ENCODE measurements at places on chromosomes 1 and 21. TPM values are rescaled to one million over a fixed set of nuclear protein-coding genes. Genes with fewer than 3 reads are reported as not detected.
A peak's percentile ranks its signal among the peaks of the same experiment; 100 is the strongest.

TMEM269 gene
- total RNA-seq, result 0.25 TPM

TSSK3 gene
- 1.5 TPM for total RNA-seq

LAD1 gene
- total RNA-seq, result not detected

KCNE2 gene
- total RNA-seq, result not detected

SLAMF6 gene
- total RNA-seq, result 25.1 TPM

TLCD4 gene
- total RNA-seq, result 0.04 TPM

CELA2B gene
- not detected for total RNA-seq

TESK2 gene
- total RNA-seq, result 2.6 TPM

CELA3B gene
- total RNA-seq, result not detected

LCA5L gene
- 0.19 TPM for total RNA-seq

DNA sequence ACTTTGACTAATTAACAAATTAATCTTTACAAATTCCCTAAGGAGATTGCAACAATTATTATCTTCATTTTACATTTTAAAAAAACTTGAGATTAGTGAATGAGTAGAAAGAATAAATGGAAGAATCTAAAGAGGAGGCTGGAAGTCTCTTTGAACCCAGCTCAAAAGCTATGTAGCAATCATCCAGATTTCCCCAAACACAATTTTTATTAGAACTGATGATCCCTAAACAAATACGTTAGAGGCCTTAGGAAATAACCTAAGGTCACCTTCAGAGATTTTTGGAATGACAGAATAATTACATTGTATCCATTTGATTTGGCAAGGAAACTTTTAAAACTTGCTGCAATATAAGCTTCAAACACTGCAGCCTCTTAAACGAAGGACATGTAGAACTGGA lies 242.4 kb upstream of the LYPLAL1 start:
- no peak overlapping the region for H3K27ac ChIP-seq
- DNase-seq, result no peak
- H3K4me3 ChIP-seq, result no peak overlapping the region
- H3K27me3 ChIP-seq, result no peaks in the 10 kb centered on the region
- no peaks in the 10 kb centered on the region for H3K36me3 ChIP-seq
- no peaks in the 10 kb centered on the region for H3K4me1 ChIP-seq

DNA sequence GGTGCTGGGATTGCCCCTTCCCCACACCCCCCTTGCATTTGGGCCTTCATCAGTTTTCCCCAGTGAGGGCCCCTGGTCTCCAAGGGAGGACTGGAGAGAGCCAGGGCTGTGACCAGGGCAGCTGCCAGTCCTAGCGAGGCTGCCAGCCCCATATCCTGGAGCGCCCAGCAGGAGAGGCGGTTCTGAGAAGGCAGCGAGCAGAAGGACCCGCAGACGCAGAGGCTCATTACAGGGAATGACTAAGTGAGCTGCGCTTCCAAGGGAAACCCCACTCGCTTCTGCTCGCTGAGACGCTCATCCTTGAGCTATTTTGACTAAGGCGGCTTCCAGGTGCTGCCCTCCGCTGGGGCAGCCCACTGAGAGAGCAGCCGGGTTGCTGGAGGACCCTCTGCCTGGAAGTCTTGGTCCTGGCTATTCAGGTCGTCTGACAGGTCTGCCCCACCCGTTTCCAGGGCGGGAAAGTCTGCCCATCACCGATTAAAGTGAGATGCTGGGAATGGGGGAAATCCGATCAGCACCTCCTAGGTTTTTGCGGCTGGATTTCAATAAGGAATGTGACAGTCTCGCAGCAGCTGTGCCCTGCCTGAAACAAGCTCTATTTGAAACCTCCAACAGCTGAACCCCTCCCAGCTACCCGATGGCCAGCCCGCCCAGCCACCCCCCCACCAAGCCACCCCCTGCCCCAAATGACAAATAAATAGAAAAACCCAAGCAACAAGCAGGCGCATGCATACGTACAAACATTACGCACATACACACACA lies 2.8 kb downstream of the KCNN3 start:
- no peaks in the 10 kb centered on the region for H3K36me3 ChIP-seq
- no peak overlapping the region for H3K4me3 ChIP-seq
- no peak overlapping the region for H3K27ac ChIP-seq
- H3K27me3 ChIP-seq, result peaks cover 42% of the 10 kb centered on the region
- DNase-seq, result no peak

DNA sequence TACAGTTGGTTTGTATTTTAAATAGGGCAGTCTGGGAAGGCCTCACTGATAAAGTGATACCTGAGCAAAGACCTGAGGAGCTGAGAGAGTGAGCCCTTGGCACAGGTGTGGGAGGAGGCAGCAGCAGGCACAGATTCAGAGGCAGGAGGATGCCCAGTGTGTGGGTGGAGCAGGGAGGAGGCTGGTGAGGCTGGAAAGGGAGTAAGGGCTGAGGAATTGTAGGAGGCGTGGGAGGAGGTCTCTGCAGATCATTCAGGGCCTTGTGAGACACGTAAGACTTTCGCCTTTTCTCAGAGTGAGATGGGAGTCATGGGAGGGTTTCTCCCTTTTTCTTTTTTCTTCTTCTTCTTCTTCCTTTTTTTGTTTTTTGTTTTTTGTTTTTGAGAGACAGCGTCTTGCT lies 58.0 kb downstream of the RGL1 start:
- DNase-seq, result no peak
- no peaks in the 10 kb centered on the region for H3K27me3 ChIP-seq
- no peaks in the 10 kb centered on the region for H3K4me1 ChIP-seq
- no peak overlapping the region for H3K27ac ChIP-seq
- H3K36me3 ChIP-seq, result no peaks in the 10 kb centered on the region

DNA sequence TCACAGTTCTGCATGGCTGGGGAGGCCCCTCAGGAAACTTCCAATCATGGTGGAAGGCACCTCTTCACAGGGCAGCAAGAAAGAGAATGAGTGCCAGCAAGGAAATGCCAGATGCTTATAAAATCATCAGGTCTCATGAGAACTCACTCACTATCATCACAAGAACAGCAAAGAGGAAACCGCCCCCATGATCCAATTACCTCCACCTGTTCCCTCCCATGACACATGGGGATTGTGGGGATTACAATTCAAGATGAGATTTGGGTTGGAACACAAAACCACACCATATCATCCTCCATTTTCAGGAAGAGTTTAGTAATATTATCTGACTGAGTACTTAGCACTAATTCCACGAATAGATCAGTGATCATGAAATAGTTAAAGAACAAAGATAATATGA lies 244.2 kb downstream of the LMO4 start:
- H3K27ac ChIP-seq, result no peak overlapping the region
- no peaks in the 10 kb centered on the region for H3K4me1 ChIP-seq
- H3K36me3 ChIP-seq, result no peaks in the 10 kb centered on the region
- no peaks in the 10 kb centered on the region for H3K27me3 ChIP-seq
- no peak overlapping the region for H3K4me3 ChIP-seq
- no peak for DNase-seq

- H3K36me3 ChIP-seq, result no peaks in the 10 kb centered on the region
- no peaks in the 10 kb centered on the region for H3K27me3 ChIP-seq
- peak; percentile 90 for DNase-seq
Measured at GRCh38 chr1:26500488-26501175, 28.4 kb downstream of the HMGN2 start.

DNA sequence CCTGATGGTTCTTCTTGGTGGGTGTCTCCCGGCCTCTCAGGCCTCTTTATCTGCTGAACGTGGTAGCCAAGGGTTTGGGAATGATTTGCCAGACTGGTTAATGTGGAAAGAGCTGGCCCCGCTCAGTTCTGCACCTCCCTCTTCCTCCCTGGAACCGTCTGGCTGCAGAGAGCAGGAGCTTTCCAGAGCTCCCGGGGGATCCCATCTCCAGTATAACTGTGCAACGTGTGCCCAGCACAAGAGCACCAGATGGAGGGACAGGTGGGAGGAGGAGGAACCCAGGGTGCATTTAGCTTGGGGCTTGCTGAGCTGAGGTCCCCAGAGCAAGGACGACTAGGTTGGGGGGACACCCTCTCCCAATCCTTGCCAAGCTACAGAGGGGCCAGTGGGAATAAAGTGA lies 5.0 kb downstream of the TFF1 start:
- DNase-seq, result no peak
- H3K4me1 ChIP-seq, result peaks cover 6% of the 10 kb centered on the region
- no peak overlapping the region for H3K4me3 ChIP-seq
- H3K27ac ChIP-seq, result no peak overlapping the region
- peaks cover 2% of the 10 kb centered on the region for H3K36me3 ChIP-seq
- peaks cover 1% of the 10 kb centered on the region for H3K27me3 ChIP-seq

- no peaks in the 10 kb centered on the region for H3K36me3 ChIP-seq
- no peak for DNase-seq
- H3K4me3 ChIP-seq, result no peak overlapping the region
- H3K27ac ChIP-seq, result no peak overlapping the region
Measured at GRCh38 chr1:162165528-162165927, 96.0 kb downstream of the NOS1AP start.

- no peaks in the 10 kb centered on the region for H3K36me3 ChIP-seq
- no peaks in the 10 kb centered on the region for H3K27me3 ChIP-seq
- DNase-seq, result no peak
- no peak overlapping the region for H3K27ac ChIP-seq
- H3K4me1 ChIP-seq, result no peaks in the 10 kb centered on the region
Measured at GRCh38 chr1:238552271-238552670, 661.5 kb upstream of the ZP4 start.

GRCh38 chr1:160078512-160079195 lies 2.7 kb upstream of the KCNJ9 start:
- H3K36me3 ChIP-seq, result no peaks in the 10 kb centered on the region
- H3K27me3 ChIP-seq, result peaks cover 59% of the 10 kb centered on the region
- H3K27ac ChIP-seq, result no peak overlapping the region
- H3K4me3 ChIP-seq, result no peak overlapping the region
- H3K4me1 ChIP-seq, result peaks cover 2% of the 10 kb centered on the region

DNA sequence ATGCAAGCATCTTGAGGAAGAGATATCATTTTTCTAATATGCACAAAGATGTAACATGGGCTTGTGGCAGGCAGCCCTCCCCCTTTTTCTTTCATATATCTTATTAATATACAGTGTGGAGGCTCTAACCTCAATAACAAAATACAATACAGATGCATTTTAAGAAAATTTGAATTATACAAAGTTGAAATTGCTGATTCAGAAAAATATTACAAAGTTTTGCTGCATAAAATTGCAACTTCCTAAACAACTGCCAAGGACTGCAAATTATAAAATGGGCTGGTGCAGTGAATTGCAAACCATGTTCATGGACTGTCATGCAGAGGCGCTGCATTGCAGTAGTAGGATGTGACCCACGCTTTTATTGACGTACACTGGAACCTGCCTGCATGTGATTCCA lies 84.0 kb downstream of the LPAR3 start:
- peaks cover 16% of the 10 kb centered on the region for H3K27me3 ChIP-seq
- no peaks in the 10 kb centered on the region for H3K36me3 ChIP-seq
- no peak overlapping the region for H3K27ac ChIP-seq
- H3K4me3 ChIP-seq, result no peak overlapping the region

DNA sequence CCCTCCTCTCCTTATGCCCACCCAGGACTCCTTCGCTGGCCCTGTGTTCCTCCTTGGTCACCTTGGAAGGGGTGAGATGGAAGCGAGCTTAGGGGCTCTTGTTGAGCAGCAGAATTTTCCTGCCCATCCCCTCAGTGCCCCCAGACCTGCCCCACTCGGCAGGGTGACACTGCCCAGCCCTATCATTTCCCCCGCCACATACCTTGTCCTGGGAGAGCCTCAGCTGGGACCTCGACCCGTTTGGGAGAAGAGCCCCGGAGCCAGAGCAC lies 1.4 kb upstream of the FNDC5 start:
- DNase-seq, result no peak
- no peak overlapping the region for H3K4me3 ChIP-seq
- peaks cover 2% of the 10 kb centered on the region for H3K36me3 ChIP-seq
- H3K27me3 ChIP-seq, result peaks cover 52% of the 10 kb centered on the region

DNA sequence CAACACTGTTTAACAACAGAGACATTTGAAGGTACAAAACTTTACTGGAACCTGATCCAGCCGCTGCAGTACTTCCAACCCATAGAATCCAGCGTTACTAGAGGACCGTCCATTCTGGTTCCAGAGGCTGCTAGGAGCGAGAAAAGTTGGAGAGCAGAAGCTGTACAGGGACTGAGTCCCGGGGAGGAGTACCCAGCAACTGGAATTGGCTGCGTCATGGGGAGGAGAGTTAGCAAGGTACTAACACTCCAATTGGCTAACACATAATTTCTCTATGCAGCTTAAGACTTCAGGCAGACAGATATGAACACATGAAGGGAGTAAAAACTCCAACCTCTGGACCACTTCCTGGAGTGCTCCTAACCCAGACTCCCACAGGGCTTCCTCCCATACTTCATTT lies 2.1 kb upstream of the QSOX1 start:
- H3K27me3 ChIP-seq, result no peaks in the 10 kb centered on the region
- peaks cover 28% of the 10 kb centered on the region for H3K4me1 ChIP-seq
- H3K36me3 ChIP-seq, result no peaks in the 10 kb centered on the region
- no peak overlapping the region for H3K27ac ChIP-seq
- no peak overlapping the region for H3K4me3 ChIP-seq

- H3K4me3 ChIP-seq, result no peak overlapping the region
- H3K27ac ChIP-seq, result no peak overlapping the region
- no peaks in the 10 kb centered on the region for H3K27me3 ChIP-seq
- DNase-seq, result no peak
- peaks cover 13% of the 10 kb centered on the region for H3K36me3 ChIP-seq
Measured at GRCh38 chr1:97841338-97841737, 79.5 kb downstream of the DPYD start.

- H3K4me1 ChIP-seq, result peaks cover 51% of the 10 kb centered on the region
- no peak overlapping the region for H3K27ac ChIP-seq
- H3K36me3 ChIP-seq, result peaks cover 60% of the 10 kb centered on the region
- H3K4me3 ChIP-seq, result no peak overlapping the region
- no peaks in the 10 kb centered on the region for H3K27me3 ChIP-seq
- no peak for DNase-seq
Measured at GRCh38 chr1:39572379-39573096, 4.1 kb downstream of the PABPC4 start.
